ENCODE measurements at places on chromosomes 2 and 18. TPM values are rescaled to one million over a fixed set of nuclear protein-coding genes. Genes with fewer than 3 reads are reported as not detected.

- no peak overlapping the region for H3K27ac ChIP-seq
- H3K27me3 ChIP-seq = no peaks in the 10 kb centered on the region
- no peak for DNase-seq
- H3K4me3 ChIP-seq = no peak overlapping the region
- H3K36me3 ChIP-seq = no peaks in the 10 kb centered on the region
- no peaks in the 10 kb centered on the region for H3K4me1 ChIP-seq
Observed at GRCh38 chr2:225431105-225431863, 31.8 kb downstream of the NYAP2 start.

DNA sequence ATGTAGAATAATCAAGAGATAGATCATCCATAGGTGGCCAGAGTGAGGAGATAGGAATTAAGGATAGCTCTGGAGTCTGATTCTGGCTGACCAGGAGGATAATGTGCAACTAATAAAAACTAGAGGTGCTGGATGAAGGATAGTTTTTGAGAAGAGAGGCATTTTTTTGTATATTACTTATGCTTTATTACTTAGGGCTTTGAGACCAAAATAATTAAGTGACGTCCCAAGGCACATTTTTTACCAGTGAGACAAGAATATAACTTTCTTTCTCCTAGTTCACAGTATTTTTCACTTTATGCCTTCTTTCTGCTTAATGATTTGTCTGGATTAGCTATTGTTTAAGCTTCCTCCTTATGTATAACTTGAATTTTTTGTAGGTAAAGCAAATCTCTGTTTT lies 756.6 kb downstream of the TSN start:
- no peaks in the 10 kb centered on the region for H3K36me3 ChIP-seq
- H3K27me3 ChIP-seq = no peaks in the 10 kb centered on the region
- H3K4me1 ChIP-seq = no peaks in the 10 kb centered on the region
- H3K27ac ChIP-seq = no peak overlapping the region

The EHD3 gene
- total RNA-seq = 2.0 TPM

DNA sequence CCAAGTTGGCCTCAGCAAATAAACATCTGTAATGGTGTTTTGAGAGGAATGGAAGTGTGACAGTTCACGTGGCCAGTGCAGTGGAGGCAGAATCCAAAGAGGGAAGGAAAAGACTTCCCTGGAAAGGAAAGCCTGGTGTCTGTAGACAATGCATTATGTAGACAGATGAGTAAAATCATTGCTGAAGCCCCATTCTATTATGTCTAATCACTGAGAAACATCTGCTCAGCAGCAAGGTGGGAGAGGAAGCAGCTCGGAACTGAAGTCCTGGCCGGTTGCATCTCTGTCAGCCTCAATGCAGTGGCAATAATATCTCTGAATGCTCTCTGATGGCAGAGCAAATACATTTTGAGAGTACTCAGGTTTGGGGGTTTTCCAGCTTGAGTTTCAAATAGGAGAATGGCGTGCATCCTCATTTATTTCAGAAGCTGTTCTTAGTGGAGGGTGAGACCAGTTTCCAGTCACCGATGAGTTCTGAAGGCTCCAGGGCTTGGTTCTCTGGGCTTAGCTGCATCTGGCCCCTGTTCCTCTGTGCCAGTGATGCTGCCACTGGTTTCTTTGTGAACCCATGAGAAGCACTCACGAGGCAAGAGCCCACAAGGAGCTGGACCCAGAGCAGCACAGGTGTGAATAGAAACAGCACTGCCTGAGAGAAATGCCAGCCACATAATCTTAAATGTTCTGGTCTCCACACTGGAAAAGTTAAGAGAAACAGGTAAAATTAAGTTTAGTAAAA lies 63.3 kb downstream of the RPIA start:
- H3K27me3 ChIP-seq = no peaks in the 10 kb centered on the region
- no peak for DNase-seq
- H3K36me3 ChIP-seq = peaks cover 71% of the 10 kb centered on the region
- H3K27ac ChIP-seq = peak overlapping the region; percentile 75

- peaks cover 46% of the 10 kb centered on the region for H3K36me3 ChIP-seq
- H3K4me1 ChIP-seq = peaks cover 4% of the 10 kb centered on the region
- no peaks in the 10 kb centered on the region for H3K27me3 ChIP-seq
- H3K27ac ChIP-seq = no peak overlapping the region
- no peak for DNase-seq
- no peak overlapping the region for H3K4me3 ChIP-seq
Observed at GRCh38 chr18:191725-192124, 33.4 kb downstream of the USP14 start.

The SLC23A3 gene
- total RNA-seq = 1.9 TPM

- peaks cover 26% of the 10 kb centered on the region for H3K27me3 ChIP-seq
- no peaks in the 10 kb centered on the region for H3K36me3 ChIP-seq
- H3K27ac ChIP-seq = no peak overlapping the region
- no peak for DNase-seq
- H3K4me1 ChIP-seq = peaks cover 4% of the 10 kb centered on the region
Observed at GRCh38 chr18:58195278-58195765, 151.3 kb downstream of the NEDD4L start.

GRCh38 chr2:119533560-119533959 lies 9.3 kb upstream of the SCTR start:
- H3K27me3 ChIP-seq = peaks cover 2% of the 10 kb centered on the region
- no peak overlapping the region for H3K4me3 ChIP-seq
- no peak overlapping the region for H3K27ac ChIP-seq

DNA sequence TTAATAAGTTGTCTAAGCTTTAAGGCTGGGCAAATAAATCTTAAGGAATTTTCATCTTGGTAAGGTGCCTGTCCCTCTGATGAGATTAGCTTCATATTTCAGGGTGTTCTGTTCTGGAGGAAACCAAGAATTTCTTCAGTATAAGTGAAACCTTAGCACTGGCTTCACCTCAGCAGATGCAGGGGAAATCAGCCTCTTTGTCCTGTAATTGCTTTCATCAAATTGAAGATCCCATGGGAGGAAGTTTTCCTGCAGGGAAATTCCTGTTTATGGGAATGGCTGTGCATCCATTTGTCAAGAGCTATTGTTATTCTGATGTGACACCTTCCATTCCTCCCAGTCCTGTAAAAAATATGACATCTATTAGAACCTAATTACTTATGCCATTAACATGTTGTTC lies 174.5 kb downstream of the PTPRM start:
- DNase-seq = no peak
- no peaks in the 10 kb centered on the region for H3K27me3 ChIP-seq
- no peaks in the 10 kb centered on the region for H3K4me1 ChIP-seq
- H3K36me3 ChIP-seq = no peaks in the 10 kb centered on the region

DNA sequence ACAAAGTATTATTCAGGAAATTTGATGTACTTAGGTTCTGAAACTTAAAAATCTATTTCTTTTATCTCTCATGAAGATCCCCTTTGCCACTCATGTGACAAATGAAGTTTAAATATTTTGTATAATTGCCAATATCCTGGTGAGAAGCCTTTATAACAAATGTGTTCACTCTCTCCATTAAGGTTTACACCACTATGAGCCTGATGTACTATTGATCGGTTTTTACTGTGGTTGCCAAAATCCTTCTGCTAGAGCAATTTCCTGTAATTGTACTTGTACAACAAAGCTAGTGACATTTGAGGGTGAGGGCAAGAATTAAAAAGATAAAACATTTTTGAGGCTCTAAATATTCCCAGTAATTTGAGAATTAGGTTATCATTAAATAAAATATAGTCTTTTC lies 222.3 kb upstream of the CDH19 start:
- no peak overlapping the region for H3K27ac ChIP-seq
- H3K4me3 ChIP-seq = no peak overlapping the region
- H3K27me3 ChIP-seq = no peaks in the 10 kb centered on the region
- H3K4me1 ChIP-seq = no peaks in the 10 kb centered on the region

DNA sequence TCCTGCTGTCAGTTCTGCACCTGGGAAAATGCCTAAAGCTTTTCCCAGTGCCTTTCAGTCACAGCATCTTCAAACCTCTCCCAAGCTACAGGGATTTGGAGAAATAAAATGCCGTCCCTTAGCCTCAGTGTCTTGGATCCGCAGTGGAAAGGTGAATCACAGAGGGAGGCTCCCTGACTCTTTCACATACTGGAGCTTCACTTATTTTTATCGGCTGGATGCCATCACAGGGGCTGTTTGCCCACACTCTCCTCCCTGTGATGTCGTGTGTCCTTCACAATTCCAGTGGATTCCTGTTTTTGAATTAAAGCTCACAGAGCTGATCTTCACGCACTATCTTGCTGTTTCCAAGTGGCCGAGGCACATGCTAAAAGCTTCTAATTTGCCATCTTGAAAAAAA lies 1303.1 kb upstream of the DDX18 start:
- H3K4me3 ChIP-seq = no peak overlapping the region
- no peak overlapping the region for H3K27ac ChIP-seq
- no peaks in the 10 kb centered on the region for H3K36me3 ChIP-seq

GRCh38 chr2:96111257-96111640 lies 5.1 kb downstream of the ADRA2B start:
- H3K27ac ChIP-seq = no peak overlapping the region
- H3K4me3 ChIP-seq = no peak overlapping the region
- H3K36me3 ChIP-seq = no peaks in the 10 kb centered on the region
- DNase-seq = no peak
- H3K4me1 ChIP-seq = peaks cover 4% of the 10 kb centered on the region

The UGT1A1 gene
- not detected for total RNA-seq

GRCh38 chr2:73970141-73970803 lies 14.4 kb upstream of the TET3 start:
- peaks cover 56% of the 10 kb centered on the region for H3K4me1 ChIP-seq
- no peaks in the 10 kb centered on the region for H3K27me3 ChIP-seq
- peak overlapping the region; percentile 61 for H3K4me3 ChIP-seq
- DNase-seq = no peak
- H3K27ac ChIP-seq = peak overlapping the region; percentile 83
- peaks cover 3% of the 10 kb centered on the region for H3K36me3 ChIP-seq

- DNase-seq = no peak
- H3K4me1 ChIP-seq = no peaks in the 10 kb centered on the region
- no peak overlapping the region for H3K27ac ChIP-seq
- peaks cover 4% of the 10 kb centered on the region for H3K27me3 ChIP-seq
- H3K4me3 ChIP-seq = no peak overlapping the region
- H3K36me3 ChIP-seq = no peaks in the 10 kb centered on the region
Observed at GRCh38 chr2:179579800-179580199, 281.6 kb downstream of the ZNF385B start.

The NEB gene
- 0.27 TPM for total RNA-seq

DNA sequence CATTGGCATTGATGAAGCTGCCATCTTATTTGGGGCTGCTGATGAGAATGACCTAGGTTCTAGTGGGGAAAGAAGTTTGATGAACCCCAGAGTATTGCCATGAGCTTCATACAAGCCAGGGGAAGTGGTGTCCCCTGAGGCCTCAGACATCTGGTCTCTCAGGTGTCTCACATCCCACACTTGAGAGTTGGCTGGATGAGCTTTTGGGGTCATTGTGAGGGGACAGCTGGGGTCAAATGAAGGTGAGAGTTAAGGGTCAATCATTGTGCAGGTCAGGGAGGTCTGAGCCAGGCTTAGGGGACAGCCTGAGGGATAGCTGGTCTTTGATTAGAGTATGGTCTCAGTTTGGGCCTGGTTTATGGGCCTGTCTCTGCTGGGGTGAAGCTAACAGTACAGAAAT lies 336.5 kb downstream of the CYP26B1 start:
- H3K27me3 ChIP-seq = no peaks in the 10 kb centered on the region
- no peak overlapping the region for H3K27ac ChIP-seq

DNA sequence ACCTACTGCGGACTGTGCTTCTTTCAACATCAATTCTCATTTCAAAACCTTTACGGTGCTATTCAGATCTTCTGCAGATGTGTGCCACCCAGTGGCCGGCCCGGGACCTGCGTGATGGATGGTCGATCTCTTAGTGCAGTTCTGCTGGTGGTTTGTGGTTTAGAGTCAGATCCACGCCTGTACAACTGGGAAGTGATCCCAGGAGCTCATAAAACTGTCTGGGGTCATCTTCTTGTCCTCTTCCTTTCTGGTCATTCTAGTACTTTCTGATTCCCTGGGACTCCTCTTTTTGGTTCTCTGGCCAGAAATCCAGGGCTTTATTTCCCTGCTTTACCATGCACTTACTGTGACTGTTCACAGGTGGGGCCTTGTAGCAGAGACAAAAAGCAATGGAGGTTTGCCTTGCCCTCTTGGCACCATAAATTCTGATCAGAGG lies 15.8 kb upstream of the SELENOI start:
- no peak overlapping the region for H3K27ac ChIP-seq
- H3K4me3 ChIP-seq = no peak overlapping the region
- H3K4me1 ChIP-seq = peaks cover 23% of the 10 kb centered on the region

The TMEM131 gene
- total RNA-seq = 39.9 TPM

GRCh38 chr2:72990695-72991438 lies 73.5 kb downstream of the EMX1 start:
- DNase-seq = no peak
- H3K4me1 ChIP-seq = no peaks in the 10 kb centered on the region
- no peaks in the 10 kb centered on the region for H3K27me3 ChIP-seq
- H3K36me3 ChIP-seq = no peaks in the 10 kb centered on the region
- H3K27ac ChIP-seq = no peak overlapping the region

DNA sequence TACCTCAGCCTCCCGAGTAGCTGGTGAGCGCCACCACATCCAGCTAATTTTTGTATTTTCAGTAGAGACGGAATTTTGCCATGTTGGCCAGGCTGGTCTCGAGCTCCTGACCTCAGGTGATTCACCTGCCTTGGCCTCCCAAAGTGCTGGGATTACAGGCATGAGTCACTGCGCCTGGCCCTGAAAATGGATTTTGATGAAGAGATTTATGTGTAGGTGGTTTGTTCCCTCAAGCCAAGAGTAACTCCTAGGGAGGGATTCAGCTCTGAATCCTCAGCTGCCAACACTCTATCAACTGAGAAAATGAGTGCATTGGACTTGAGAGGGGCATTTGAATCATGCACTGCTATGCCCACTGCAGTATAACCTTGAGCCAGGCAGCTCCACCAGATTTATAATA lies 17.5 kb upstream of the LIPG start:
- no peak overlapping the region for H3K27ac ChIP-seq
- H3K4me1 ChIP-seq = no peaks in the 10 kb centered on the region

- no peak overlapping the region for H3K4me3 ChIP-seq
- H3K27ac ChIP-seq = no peak overlapping the region
- H3K4me1 ChIP-seq = no peaks in the 10 kb centered on the region
- no peaks in the 10 kb centered on the region for H3K27me3 ChIP-seq
- no peak for DNase-seq
Observed at GRCh38 chr2:233164967-233165366, 86.5 kb upstream of the ATG16L1 start.

The HS1BP3 gene
- total RNA-seq = 11.5 TPM

GRCh38 chr2:17171446-17172049 lies 346.7 kb downstream of the RAD51AP2 start:
- no peaks in the 10 kb centered on the region for H3K36me3 ChIP-seq
- no peak overlapping the region for H3K27ac ChIP-seq

- H3K4me3 ChIP-seq = peak overlapping the region; percentile 63
- H3K27me3 ChIP-seq = peaks cover 15% of the 10 kb centered on the region
- peaks cover 9% of the 10 kb centered on the region for H3K4me1 ChIP-seq
Observed at GRCh38 chr2:26412091-26412673, 10.5 kb downstream of the DRC1 start.
